ENCODE measurements at places on chromosomes 5 and 9.

GRCh38 chr5:123285122-123286023 lies 137.8 kb downstream of the CEP120 start:
- no peak for DNase-seq

- DNase-seq = no peak
Measured at GRCh38 chr9:122008559-122008958, 84.5 kb downstream of the TTLL11 start.

- no peak for DNase-seq
Measured at GRCh38 chr9:136222166-136222905, 17.4 kb upstream of the LHX3 start.

DNA sequence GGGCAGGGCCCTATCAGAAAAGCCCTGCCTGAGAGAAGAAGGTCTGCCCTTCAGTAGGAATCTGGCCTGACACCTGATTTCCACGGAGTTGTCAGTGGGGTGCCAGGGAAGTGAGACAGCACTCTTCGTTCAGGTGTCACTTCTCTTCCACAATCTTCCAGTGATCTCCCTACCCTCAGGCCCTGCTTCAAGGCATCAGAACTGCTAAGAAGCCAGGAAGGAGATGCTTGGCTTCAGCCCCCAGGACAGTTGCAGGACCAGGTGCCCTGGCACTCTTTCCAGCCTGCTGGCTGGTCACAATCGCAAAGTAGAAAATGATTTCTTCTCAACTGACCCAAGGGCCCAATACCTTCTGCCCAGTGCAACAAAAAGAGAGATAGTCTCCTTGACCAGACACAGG lies 50.3 kb downstream of the SPOCK1 start:
- DNase-seq = no peak

GRCh38 chr5:122385808-122386207 lies 73.8 kb downstream of the SNCAIP start:
- no peak for DNase-seq

GRCh38 chr9:120841930-120842684 lies 615 bp downstream of the PSMD5 start:
- no peak for DNase-seq

DNA sequence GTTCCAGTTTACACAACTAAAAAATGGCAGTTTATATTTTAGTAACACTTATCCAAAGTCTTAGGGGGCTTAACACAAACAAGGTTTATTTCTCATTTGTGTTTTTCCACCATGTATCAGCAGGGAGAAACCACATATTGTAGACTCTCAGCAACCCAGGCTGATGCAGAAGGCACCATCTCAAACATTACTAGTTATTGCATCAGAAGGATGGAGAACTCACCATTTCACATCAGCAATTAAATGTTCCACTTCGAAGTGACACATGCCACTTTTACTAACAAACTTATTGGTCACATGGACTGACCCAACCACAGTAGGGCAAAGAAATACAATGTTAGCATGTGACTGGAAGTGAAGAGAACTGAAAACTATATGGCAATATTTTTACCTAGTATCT lies 22.5 kb upstream of the SMC2 start:
- no peak for DNase-seq

GRCh38 chr5:99176186-99176585 lies 247.4 kb upstream of the CHD1 start:
- DNase-seq = no peak

DNA sequence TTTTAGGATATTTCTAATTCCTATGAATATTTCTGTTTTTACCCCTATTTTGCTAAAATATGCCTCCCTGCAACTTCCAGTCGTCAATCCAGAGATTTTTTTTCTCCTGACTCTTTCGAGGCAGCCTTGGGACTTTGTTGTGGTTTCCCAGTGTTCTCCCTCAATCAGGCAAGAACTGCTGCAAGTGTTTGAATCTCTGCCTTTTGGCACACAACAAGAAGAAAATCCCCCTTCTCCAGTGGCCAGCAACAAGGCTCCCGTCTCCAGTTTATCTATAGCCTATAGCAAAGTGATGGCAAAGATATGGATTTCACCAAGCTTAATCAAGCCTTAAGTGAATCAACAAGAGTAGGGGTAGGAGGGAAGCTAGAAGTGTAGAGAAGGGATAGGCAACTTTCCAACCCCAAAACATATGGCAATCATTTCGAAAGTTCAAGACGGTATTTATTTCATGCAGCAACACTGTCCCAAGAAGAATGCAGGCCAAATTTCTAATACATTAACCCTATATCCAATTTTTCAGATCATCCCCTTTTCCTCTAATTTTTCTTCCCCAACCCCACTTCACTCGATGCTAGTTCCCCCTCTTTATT lies 37.7 kb upstream of the PAPPA start:
- no peak for DNase-seq

GRCh38 chr9:35501946-35502345 lies 12.0 kb downstream of the RUSC2 start:
- no peak for DNase-seq

DNA sequence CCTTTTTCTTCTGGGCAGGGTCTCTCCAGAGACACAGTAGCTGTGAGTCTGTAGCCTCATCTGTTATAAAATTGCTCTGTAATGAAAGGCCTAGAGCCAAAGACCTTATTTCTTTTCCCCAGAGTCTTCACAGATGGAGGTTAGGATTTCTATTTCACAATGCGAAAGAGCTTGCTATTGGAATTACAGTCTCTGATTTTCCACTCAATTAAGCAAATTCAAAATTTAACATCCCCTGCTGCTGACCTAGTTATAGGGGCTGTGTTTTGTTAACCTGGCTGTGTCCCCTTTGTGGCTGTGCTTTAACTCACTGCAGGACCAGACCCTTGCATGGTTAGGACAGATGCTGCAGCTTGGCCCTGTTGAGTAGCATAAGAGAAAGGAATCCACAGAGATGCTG lies 190.3 kb upstream of the NMUR2 start:
- DNase-seq = no peak

GRCh38 chr9:128214571-128215490 lies 11.7 kb downstream of the DNM1 start:
- no peak for DNase-seq

GRCh38 chr9:112145886-112146285 lies 29.2 kb downstream of the SUSD1 start:
- no peak for DNase-seq

DNA sequence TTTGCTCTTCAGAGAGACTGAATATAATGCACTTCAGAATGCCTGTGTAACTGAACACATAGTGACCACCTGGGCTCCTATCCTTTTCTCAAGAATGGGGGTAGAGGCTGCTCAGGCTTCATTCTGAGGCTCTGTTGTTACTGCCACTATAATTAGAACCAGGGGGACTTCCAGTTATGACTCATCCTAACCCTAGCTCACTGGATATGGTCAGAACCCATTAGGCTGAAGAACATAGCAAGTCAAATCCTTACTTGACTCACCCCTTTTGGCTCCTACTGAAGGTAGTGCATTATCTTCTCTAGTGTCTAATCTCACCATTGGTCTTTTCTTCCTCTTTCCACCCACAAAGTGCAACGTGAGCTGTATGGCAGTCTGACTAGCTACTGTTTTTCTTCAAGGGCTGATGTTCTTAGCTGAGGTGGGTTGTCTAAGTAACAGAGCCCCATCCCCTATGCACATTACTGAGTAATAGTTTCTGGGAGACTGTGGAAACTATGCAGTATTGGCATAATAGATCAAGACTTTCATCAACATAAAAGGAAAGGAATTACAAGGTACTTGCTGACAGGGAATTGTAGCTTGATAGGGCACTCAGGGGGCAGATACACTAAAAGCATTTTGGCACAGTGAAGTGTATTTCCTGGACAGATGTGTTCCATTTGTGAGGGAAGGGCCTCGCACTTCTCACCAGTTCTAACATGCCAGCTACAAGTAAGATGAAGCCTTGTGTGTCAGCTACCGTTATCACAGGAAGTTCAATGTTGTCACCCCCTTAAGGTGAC lies 431.0 kb upstream of the MEF2C start:
- DNase-seq = no peak

DNA sequence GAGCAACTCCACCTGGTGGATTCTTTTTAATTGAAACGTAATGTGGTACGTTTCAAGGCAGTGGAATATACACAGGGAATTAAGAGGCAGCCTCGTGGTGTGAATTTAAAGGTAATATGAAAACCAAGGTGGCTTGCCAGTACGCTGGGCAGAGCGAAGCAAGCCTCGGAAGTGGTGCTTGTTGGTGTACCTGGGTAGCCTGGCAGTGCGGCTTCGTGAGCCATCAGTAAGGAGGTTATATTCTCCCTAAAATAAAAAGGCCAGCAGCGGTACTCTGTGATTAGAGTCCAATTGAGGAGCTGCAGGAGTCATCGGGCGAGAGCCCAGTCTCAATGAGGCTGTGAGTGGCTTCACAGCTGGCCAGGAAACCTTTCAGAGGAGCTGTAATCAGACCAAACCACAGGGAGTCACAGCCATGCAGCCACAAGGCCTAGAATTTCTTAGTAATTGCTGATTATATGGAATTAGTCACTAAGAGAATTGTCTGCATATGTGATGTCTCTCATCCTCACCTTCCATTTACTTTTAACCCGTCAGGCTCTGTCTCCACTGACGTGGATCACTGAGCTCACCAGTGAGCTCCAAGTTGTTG lies 57.7 kb downstream of the DCP2 start:
- no peak for DNase-seq

DNA sequence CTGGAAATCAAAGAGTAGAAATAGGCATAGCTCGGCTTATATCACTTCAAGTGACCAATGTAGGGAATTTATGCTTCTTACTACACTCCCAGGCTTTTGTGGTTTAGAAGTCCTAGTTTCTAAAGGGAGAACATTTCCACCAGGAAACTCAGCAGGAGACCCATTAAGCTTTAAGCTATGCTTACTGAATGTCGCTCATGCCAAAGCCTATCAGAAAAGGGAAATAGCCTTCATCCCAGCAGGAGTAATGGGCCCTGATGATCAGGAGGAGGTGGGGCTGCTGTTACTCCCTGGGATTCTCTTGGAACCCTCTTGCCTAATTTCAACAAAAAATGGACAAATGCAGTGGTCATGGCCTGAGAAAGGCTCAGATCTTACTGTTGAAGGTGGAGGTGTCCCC lies 54.5 kb upstream of the SEMA6A start:
- no peak for DNase-seq

- no peak for DNase-seq
Measured at GRCh38 chr5:74201334-74202081, 439.0 kb downstream of the ENC1 start.

DNA sequence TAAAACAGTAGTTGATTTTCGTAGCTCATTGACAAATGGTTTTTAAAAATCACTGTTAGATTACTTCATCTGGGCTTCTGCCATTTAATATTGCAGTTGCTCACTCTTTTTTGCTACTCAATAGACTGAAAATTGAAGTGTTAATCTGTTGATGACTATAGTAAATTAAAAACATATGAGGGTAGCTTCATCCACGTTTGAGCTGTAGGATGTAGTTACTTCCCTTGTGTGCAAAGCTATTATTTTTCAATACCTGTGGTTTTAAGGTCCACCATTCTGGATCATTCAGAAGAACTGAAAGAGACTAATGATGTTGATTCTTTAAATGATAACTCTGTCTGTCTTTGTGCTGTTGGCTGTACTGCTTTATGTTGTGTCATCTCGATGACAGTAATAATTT lies 74.7 kb downstream of the LNPEP start:
- no peak for DNase-seq

DNA sequence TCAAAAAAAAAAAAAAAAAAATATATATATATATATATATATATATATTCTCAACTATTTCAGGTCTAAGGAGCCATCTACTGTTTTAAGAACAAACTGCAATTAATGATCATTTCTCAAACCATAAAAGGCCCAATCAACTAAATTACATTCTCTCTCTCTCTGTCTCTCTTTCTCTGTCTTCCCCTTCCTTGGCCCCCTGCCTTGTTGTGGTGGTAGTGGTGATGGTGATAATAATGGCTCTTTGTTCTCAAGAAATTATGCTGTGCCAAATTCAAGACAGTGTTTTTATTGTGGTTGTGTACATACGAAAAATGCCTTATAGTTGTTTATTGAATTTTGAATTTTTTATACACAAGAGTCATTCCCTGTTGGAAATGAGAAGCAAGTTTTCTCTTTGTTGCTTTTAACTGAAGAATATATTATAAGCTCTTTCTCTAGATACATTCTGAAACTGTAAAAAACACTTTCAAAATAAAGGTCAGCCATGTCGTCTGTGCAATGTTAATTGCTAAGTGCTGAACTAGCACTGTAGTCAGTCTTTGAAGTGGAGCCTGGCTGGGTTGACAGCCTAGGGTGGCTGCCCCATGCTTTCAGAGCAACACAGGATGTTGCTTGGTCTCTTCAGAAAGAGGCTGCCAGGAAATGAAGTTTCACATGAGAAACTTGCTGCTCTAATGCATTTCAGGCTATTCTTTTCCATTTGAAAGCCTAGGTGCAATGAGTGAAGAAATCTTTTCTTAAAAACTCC lies 96.0 kb downstream of the HINT1 start:
- peak; percentile 43 for DNase-seq

GRCh38 chr5:141914199-141914743 lies 9.4 kb upstream of the DELE1 start:
- no peak for DNase-seq

DNA sequence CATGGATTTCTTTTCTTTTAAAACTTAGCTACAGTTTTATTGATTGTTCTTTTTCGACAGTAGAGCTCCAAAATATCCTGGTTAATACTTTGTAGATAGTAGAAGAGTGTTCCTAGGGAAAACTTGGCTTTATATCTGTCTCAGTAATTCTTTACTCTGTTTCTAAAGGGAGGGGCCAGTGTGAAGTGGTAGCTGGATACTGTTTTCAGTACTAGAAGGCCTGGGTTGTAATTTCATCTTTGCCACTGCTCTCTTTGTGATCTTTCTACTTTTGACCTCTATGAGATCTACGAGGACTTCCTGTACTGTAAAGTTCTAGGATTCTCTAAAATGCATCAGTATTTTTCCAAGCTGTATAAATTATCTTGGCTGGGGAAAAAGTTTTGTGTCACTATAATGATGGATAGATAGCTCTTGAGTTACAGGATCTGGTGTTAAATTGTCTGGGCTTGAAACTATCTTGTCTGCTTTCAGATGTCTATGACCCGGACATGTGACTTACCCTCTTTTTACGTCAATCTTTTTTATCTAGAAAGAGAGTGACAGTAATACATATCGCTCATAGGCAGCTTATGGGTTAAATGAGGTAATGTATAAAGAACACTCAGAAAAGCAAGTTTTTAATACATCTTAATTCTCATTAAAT lies 53.6 kb downstream of the PRR16 start:
- no peak for DNase-seq

DNA sequence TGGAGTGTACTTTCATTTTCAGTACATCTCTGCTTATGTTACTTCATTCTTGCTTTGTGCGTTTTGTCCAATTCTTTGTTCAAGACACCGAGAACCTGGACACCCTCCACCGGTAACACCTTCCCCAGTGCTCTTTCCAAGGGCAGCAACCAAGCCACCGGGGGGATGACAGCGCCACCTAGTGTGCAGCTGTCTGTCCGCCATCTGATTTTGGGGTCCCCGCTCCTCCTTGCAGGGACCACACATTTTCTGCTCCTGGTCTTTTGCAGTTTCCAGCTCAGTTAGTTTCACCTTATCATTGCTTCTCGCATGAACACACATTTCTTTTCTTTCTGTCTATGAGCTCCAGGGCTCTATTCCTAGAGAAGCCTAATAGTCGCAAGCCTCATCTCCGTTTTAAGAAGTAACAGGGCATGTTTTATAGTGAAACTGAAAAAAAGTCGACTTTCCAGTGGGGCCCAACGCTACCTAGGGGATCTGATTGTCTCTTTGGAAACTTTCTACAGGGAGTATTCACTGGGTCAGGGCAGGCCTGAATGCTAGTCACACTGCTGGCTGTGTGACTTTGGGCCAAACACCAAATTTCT lies 152.1 kb downstream of the FSTL4 start:
- DNase-seq = peak; percentile 20

All from stimulated activated CD4-positive, alpha-beta T cell treated with anti-CD3 and anti-CD28 coated beads, Interleukin-12 subunit alpha, Interleukin-12 subunit beta, amount 100 ng/mL, for 48 hours (primary cell).